ENCODE measurements at places on chromosomes 3 and 15.

DNA sequence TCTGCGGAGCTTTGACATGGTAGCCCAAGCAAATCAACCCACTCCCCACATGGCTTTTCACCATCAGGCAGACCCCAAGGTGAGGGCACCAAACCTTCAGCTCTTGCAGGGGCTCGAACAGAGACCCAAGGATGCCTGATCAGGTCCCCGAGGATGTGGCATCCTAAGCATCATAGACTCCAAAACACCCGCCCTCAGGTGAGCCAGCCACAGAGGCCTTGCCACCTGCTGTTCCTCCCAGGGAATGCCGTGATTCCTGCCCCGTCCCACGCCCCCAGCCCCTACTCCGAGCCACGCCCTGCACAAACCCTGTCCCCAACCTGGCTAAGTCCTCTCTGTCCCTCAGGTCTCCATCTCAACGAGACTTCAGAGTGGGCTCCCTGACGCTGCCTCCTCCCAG is 34.7 kb upstream of the SLC41A3 start:
- peak; percentile 28 for DNase-seq

DNA sequence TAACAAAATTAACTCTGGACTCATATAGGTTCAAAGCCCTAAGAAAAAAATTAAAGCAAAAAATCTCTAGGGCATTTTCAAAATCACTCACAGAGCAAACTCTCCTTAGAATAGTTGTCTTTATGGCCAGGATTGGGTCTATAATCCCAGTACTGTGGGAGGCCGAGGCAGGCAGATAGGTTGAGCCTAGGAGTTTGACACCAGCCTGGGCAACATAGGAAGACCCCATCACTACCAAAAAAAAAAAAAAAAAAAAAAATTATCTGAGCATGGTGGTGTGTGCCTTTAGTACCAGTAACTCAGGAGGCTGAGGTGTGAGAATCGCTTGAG is 378.1 kb upstream of the TGFBR2 start:
- DNase-seq, result no peak

DNA sequence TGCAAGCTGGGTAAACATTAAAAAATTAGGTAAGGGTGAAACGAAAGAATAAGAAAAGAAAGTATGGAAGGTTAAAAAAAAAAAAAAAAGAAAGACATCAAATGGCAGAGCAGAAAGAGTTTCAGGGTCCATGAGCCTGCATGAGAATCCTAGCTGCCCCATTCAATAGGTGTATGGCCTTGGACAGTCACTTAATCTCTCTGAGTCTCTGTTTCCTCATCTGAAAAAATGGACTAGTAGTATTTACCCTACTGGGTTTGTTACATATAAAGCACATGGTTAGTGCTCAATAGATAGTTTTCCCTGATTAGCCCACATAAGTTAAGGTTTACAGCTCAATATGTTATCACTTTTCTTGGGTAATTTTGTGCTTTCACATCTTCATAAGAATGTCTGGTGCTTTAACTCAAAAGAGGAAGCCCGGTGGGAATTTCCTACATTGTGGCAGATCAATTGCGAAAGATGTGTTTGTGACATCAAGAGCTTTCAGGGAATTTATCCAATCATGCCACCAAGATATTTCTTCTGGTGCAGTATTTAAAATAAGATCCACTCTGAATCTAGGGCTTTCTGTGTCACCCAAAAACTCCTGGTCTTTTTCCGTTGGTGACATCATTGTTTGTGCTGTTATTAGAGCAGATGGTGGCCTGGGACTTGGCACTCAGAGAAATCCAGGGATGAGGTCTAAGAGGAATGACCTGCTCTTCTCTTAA is 57.2 kb upstream of the UBE2E1 start:
- no peak for DNase-seq

- DNase-seq, result no peak
Measured at GRCh38 chr3:17645074-17645698, 97.2 kb downstream of the TBC1D5 start.

GRCh38 chr3:138459619-138460535 is 25.5 kb downstream of the ESYT3 start:
- DNase-seq, result peak; percentile 37

DNA sequence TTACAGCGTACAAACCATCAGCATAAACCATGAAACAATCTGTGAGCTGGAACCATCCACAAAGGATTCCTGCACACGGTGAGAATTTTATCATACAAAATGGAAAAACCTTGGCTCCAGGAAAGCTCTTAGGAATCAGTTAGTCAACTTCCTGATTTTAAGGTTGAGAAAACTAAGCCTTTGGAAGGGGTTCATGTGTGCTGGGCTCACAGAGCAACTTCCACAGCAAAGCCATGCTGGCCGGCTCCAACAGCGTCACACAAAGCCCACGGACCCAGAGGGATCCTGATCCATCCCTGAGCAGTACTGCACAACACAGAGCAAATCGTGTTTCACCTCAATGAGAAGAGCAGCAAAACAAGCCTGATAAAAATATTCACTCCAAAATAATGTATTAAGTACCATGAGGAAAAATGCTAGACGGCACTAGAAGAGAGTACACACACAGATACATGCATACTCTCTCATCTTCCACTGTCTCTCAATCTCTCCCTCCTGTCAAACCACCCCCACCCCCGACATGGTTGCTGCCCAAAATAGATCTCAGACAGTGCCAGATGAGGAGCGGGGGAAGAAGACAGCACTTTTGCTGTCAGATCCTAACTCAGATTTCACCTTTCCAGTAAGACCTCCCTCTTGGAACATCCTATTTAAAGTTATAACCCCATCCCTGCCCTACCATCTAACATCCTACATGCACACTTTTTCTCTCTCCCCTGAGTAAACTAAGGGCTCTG is 58.6 kb downstream of the MB21D2 start:
- no peak for DNase-seq

DNA sequence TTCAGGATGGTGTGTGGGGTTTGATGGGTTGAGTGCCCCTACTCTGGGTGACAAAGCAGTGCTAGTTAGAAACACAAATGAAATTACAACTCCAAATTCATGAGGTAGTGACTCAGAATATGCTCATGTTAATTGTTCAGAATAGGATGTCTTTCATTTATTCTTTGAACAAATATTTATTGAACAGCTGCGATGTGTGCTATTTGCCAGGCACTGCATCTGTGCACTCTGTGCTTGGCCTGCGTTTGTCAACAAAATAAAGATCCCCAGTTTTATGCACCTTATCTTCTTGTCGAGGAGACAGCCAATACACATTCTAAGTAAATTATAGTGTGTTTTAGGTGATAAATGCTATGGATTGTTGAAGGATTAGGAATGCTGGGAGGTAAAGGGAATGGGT is 27.3 kb downstream of the MED12L start:
- DNase-seq, result no peak

GRCh38 chr3:9194509-9195184 is 54.8 kb downstream of the SRGAP3 start:
- no peak for DNase-seq

DNA sequence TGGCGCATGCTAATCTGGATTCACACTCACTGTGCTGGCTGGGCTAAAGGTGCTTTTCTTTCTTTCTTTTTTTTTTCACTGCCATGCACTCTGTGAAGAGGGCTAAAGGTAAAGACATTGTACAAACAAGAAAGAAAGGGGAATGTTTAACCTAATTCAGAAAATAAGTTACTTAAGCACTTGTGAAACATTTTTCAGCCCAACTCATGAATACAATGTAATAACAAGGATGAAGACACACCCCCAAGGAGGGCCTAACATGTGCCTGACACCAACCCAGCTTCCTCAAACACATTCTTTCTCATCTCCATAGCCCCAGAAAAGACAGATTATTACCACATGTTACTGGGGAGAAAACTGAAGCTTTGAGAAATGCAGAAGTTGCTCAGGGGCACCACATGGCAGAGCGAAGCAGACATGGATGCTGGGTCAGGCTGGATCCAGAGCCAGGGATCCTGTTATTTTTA is 5.7 kb downstream of the STIMATE start:
- DNase-seq, result no peak

- no peak for DNase-seq
Measured at GRCh38 chr3:123004201-123004918, 23.2 kb downstream of the SEMA5B start.

- no peak for DNase-seq
Measured at GRCh38 chr3:18483226-18483625, 58.1 kb upstream of the SATB1 start.

- DNase-seq, result no peak
Measured at GRCh38 chr3:188712248-188712924, 459.4 kb upstream of the TPRG1 start.

DNA sequence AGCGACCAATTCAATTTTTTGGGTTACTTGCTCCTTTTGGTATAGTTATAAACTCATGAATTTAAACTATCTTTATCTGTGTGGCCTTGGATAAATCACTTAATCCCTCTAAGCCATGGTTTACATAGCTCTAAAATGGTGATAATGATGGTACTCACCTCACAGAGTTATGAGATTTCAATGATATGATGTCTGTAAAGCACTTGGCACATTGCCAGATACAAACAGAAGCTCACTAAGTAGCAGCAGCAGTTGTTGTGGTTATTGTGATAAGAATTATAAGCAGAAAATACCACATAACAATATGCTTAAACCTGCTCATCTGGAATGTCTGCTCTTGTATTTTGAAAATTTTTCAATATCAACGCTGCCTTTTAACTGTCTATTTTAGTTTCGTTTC is 185.1 kb upstream of the SNTN start:
- DNase-seq, result no peak

- DNase-seq, result no peak
Measured at GRCh38 chr3:30400926-30401325, 205.5 kb upstream of the TGFBR2 start.

GRCh38 chr15:34804776-34805175 is 9.4 kb upstream of the ACTC1 start:
- no peak for DNase-seq

DNA sequence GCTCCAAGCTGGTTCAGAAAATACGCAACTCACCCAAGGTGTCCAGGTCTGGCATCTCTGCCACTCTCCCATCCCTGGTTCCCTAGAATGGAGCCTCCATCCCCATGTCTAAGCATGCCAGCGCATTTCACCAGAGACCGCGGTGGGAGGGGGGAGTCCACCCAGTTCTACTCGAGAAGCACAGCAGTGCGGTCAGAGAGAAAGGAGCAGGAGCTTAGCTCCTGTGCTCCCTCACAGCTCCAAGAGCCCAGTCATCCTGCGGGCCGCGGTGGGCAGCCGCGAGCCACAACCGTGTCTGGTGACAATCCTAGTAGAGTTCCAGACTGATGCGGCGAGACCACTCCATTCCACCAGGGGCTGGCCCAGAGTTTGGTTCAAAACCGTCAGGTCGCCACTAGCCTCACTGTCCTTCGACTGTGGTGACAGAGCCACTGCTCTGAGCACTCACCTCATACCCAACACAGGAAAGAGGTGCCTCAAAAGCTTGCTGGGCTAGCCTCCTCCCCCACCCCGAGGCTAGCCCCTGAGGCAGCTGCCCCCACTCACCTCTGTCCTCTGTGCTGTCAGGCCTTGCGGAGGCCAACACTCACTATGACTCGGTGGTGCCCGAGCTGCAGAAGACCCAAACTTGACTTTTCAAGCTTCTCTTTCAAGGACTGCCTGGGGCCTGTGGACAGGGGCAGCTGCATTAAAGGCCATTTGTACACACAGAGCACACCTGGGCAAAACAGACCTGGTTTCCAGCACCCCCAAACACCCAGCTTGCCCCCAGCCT is 185.4 kb downstream of the XXYLT1 start:
- no peak for DNase-seq

- DNase-seq, result no peak
Measured at GRCh38 chr3:47347217-47347801, 33.5 kb upstream of the PTPN23 start.

DNA sequence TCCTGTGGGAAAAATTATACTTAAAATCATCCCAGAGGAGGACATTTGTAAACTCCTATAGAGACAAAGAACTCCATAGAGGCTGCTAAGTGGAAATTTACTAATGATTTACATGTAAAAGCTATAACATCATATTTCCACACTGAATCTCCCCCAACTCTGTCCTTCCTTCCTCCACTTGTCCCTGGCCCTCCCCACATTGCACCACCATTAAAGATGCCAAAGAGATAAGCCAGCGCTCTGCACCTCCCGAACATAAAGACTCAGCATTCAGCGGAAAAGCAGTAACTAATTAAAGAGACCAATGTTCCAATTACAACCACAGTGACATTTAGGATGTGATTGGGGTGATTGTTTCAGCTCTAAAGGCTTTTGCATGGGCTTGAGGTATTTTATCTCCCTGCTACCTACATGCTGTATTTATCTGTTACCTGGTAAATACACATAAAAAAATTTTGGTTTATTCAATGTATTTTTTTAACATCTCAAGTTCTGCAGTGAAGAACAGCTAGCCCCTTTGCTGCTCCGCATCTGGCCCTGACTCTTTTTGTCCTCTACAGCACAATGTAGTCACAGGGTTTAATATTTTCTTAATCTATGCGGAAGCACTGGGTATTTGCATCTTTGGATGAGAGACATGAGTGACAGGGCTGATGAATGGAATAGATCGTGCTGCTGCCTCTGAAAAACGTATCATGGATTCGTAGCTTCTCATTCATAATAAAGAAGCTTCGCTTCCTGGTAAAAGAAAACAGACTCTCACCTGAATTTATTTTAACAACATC is 35.3 kb upstream of the B3GNT5 start:
- DNase-seq, result no peak

DNA sequence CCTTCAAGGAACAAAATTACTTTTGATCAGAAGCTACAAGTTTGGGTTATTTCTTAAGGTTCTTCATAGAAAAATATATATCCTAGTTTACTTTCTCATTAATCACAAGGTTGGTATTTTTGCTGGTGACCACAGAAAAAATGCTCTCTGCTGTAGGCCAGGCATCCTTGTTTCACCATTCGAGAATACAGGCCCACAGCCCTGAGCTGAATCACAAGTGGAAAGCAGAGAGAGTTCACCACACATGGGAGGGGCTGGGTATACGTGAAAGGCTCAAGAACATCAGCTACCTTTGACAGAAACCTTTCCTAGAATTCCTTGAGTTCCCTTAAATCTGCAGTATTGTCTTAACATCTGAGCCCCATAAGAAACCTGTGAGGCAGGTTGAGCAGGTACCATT is 23.2 kb downstream of the CPEB1 start:
- DNase-seq, result no peak

- no peak for DNase-seq
Measured at GRCh38 chr15:53910236-53910849, 67.9 kb upstream of the UNC13C start.

GRCh38 chr3:181725131-181725731 is 13.5 kb downstream of the SOX2 start:
- DNase-seq, result no peak

GRCh38 chr3:71454512-71455403 is 128.8 kb downstream of the FOXP1 start:
- DNase-seq, result no peak

GRCh38 chr15:49748791-49749190 is 127.9 kb downstream of the DTWD1 start:
- no peak for DNase-seq

- DNase-seq, result no peak
Measured at GRCh38 chr3:126570103-126570541, 11.4 kb upstream of the C3orf22 start.

DNA sequence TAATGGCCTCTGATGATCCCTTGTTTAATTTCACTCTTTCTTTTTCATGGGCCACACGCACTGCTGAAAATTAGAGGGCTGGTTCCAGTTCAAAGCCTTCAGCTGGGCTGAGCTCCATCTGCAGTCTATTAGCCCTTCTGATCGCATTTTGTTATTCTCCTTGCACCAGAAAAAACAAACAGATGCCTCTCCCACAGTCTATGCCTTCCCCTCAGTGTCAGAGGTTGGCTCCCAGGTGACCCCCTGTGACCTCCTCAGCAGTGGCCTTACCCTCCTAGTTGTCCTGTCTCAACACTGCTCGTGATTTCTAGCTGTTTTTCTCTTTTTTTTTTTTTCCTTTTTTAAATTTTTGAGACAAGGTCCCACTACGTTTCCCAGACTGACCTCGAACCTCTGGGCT is 77.1 kb upstream of the PRTG start:
- no peak for DNase-seq
